ENCODE measurements at places on chromosomes 7 and 10. TPM values are rescaled to one million over a fixed set of nuclear protein-coding genes. Genes with fewer than 3 reads are reported as not detected.

- no peaks in the 10 kb centered on the region for H3K36me3 ChIP-seq
- no peaks in the 10 kb centered on the region for H3K4me1 ChIP-seq
- H3K27me3 ChIP-seq, result no peaks in the 10 kb centered on the region
- H3K4me3 ChIP-seq, result no peak overlapping the region
- H3K27ac ChIP-seq, result no peak overlapping the region
- DNase-seq, result no peak
These were observed 34.9 kb upstream of the PTF1A start for GRCh38 chr10:23157239-23157681.

GRCh38 chr7:77313085-77313484, 103.1 kb downstream of the GSAP start:
- peaks cover 24% of the 10 kb centered on the region for H3K4me1 ChIP-seq
- H3K4me3 ChIP-seq, result no peak overlapping the region
- no peak overlapping the region for H3K27ac ChIP-seq
- no peaks in the 10 kb centered on the region for H3K27me3 ChIP-seq

- H3K4me1 ChIP-seq, result peaks cover 12% of the 10 kb centered on the region
- DNase-seq, result no peak
- H3K4me3 ChIP-seq, result peak overlapping the region; percentile 26
- no peaks in the 10 kb centered on the region for H3K36me3 ChIP-seq
- H3K27me3 ChIP-seq, result no peaks in the 10 kb centered on the region
These were observed 1010.7 kb upstream of the AUTS2 start for GRCh38 chr7:68587599-68587998.

- H3K4me3 ChIP-seq, result no peak overlapping the region
- no peaks in the 10 kb centered on the region for H3K36me3 ChIP-seq
- H3K27ac ChIP-seq, result no peak overlapping the region
- H3K27me3 ChIP-seq, result no peaks in the 10 kb centered on the region
- H3K4me1 ChIP-seq, result no peaks in the 10 kb centered on the region
These were observed 235.4 kb downstream of the HGF start for GRCh38 chr7:81534446-81534845.

DNA sequence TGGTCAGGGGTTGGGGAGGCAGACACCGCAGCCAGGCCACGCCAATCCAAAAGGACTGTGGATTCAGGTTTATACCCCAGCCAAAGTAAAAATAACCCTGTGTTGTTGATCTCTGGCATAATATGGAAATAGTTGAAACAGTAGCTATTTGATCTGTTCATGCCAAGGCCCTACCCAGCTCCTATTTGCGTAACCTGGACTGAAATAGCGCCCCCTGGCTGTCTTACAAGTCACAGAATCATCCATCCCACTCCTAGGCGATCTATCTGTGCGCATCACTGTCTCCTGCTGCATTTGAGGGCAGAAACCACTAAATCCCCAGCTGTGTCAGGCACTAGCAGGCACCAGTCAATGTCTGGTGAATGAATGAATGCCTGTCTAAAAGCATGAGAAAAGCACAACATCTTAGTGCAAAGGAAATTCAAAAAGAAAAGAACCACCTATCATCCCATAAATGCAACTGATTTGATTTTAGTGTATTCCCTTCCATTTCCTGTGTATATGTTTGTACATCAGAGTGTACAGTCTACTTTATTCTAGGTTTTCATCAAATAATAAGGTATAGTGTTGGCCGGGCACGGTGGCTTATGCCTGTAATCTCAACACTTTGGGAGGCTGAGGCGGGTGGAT, 160.0 kb downstream of the SLIT1 start:
- no peak for DNase-seq
- H3K4me3 ChIP-seq, result no peak overlapping the region

DNA sequence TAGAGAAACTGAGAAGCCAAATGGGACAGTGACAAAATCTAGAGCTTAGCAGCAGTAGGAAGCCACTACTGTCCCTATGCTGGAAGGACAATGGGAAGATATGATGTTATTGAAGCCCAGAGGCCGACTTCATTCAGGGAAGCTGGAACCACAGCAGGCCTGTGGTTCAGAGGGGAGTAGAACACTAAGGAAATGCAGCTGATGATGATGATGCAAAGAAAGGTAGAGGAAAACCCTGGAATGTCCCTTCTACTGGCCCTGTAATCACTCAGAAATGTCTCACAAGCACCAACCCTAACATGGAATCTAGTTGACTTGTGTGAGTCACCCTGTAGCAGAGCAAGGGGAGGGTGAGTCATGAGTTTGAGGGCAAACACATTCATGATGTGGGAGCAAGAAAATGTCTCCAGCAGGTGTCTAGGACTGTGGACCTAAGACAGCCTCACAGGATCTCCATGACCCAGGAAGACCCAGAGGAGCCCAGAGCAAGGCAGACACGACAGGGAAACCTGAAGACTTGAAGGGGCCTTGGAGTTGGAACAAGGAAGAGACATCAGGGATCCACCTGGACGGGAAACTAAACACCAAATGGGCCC, 37.0 kb upstream of the LRRC17 start:
- no peak overlapping the region for H3K4me3 ChIP-seq
- H3K36me3 ChIP-seq, result no peaks in the 10 kb centered on the region
- peak overlapping the region; percentile 90 for H3K27ac ChIP-seq
- peaks cover 48% of the 10 kb centered on the region for H3K4me1 ChIP-seq
- peak; percentile 82 for DNase-seq

- no peaks in the 10 kb centered on the region for H3K27me3 ChIP-seq
- DNase-seq, result no peak
- H3K36me3 ChIP-seq, result 0 out of 2 replicates have a peak, but pooled peaks cover 1% of the 10 kb centered on the region
- H3K4me1 ChIP-seq, result 0 out of 2 replicates have a peak, but pooled peaks cover 10% of the 10 kb centered on the region
These were observed 95.6 kb downstream of the OSBPL3 start for GRCh38 chr7:24884401-24884800.

DNA sequence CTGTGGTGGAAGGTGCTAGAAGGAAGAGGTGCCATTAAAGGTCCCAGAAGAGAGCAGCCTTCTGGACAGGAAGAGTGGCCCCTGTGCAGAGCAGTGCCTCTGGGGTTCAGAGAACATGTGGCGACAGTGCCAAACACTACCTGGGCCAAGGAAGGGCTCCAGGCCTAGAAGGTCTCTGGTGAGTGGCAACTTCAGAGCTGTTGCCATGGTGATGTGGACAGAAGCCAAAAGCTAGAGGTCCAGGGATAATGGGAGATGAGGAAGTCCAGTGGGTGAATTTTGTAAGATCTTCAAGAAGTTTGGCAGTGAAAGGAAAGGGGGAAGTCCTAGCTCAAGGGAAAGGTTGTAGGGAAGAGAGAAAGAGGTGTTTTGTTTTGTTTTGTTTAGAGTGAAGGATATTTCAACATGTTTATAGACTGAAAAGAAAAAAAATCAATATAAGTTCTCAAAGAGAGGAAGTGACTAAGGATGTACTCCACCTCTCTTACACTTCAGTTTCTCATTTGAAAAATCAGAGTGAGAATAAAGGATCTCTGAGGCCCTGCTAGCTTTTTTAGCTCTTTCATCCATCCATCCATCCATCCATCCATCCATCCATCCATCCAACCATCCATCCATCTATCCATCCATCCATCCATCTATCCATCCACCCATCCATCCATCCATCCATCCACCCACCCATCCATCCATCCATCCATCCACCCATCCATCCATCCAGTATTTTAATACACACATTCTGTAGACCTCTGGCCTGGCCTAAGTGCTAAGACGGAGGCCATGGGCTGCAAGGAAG, 77.1 kb upstream of the DUSP5 start:
- DNase-seq, result peak; percentile 93
- peak overlapping the region; percentile 74 for H3K27ac ChIP-seq
- no peaks in the 10 kb centered on the region for H3K27me3 ChIP-seq
- H3K4me3 ChIP-seq, result no peak overlapping the region
- no peaks in the 10 kb centered on the region for H3K36me3 ChIP-seq

GRCh38 chr10:124745673-124746072, 1.5 kb upstream of the FAM53B start:
- no peaks in the 10 kb centered on the region for H3K27me3 ChIP-seq
- peaks cover 44% of the 10 kb centered on the region for H3K4me1 ChIP-seq
- peak overlapping the region; percentile 68 for H3K27ac ChIP-seq
- no peaks in the 10 kb centered on the region for H3K36me3 ChIP-seq
- peak overlapping the region; percentile 46 for H3K4me3 ChIP-seq
- DNase-seq, result peak; percentile 90

GRCh38 chr10:124222318-124222987, 129.1 kb upstream of the CHST15 start:
- no peaks in the 10 kb centered on the region for H3K36me3 ChIP-seq
- no peaks in the 10 kb centered on the region for H3K27me3 ChIP-seq
- DNase-seq, result no peak
- no peak overlapping the region for H3K27ac ChIP-seq
- H3K4me1 ChIP-seq, result no peaks in the 10 kb centered on the region
- H3K4me3 ChIP-seq, result no peak overlapping the region

DNA sequence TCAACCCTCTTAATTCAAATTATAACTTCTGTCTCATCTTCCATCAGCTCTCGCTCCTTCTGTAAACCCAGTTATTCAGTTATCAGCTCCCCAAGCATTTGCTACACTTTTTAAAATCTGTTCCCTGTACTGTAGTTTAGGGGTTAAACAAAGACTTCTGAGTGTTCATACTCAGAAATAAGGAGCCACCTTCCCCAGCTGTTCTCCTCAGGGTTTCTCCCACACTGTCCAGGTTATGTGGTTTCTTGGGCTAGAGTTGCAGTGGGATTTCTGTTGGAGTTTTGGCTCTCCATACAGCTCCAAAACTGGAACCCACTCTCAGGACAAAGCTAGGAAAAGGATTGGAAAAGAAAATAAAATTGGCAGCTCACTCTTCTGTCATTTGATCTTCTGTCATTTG, 20.8 kb downstream of the NHLRC2 start:
- H3K27ac ChIP-seq, result no peak overlapping the region
- H3K4me1 ChIP-seq, result no peaks in the 10 kb centered on the region
- H3K27me3 ChIP-seq, result no peaks in the 10 kb centered on the region
- H3K4me3 ChIP-seq, result no peak overlapping the region
- H3K36me3 ChIP-seq, result no peaks in the 10 kb centered on the region
- no peak for DNase-seq

The NXPH1 gene
- total RNA-seq, result not detected

The NUTM2E gene
- 0.70 TPM for total RNA-seq

The LIPA gene
- total RNA-seq, result 45.2 TPM

The HYAL4 gene
- total RNA-seq, result not detected

The ACTL6B gene
- not detected for total RNA-seq

The ETV1 gene
- total RNA-seq, result 9.0 TPM

The SLC18A3 gene
- total RNA-seq, result not detected

The MARCHF5 gene
- total RNA-seq, result 31.5 TPM
